ENCODE measurements at places on chromosomes 2 and 18.

DNA sequence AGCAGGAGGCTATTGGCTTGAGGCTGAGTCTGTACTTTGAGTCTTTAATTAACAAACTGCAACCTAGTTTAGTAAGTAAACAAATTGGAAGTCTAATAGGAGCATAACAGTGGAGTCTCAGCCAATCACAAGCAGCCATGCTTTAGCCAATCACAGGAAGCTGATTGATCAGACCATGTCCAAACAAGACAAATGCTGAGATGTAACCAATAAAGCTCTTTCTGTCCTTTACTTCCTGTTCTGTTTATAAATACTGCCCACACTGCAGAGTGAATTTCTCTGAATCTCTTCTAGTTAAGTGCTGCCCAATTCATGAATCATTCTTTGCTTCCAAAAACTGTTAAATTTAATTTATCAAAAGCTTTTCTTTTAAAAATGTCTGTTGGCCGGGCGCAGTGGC, 146.6 kb upstream of the DLX2 start:
- no peak for DNase-seq

DNA sequence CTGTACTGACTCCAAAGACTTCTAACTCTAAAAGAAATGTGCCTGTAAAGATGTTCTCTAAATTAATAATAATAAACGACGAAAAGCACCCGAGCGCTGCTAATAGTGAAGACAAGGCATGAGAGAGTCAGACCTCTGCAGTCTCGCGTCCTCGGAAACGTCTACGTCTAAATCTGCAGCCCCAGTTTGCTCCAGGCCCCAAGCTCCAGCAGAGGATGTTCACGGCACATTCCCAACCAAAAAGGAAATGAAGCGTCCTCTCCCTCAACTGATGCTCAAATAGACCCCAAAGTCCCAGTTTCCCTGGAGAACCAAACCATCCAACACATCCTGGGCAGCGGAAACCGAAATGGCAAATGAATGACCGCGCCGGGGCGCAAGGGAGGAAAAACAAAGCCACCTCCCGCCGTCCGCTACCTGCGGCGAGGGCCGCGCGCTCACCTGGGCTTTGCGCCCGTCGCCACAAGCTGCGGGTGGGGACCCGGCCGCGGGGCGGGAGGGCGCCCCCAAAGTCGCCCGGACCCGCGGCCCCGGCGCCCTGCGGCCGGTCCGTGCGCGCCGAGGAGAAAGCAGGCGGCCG, 47.1 kb upstream of the CCDC150 start:
- peak; percentile 42 for DNase-seq

DNA sequence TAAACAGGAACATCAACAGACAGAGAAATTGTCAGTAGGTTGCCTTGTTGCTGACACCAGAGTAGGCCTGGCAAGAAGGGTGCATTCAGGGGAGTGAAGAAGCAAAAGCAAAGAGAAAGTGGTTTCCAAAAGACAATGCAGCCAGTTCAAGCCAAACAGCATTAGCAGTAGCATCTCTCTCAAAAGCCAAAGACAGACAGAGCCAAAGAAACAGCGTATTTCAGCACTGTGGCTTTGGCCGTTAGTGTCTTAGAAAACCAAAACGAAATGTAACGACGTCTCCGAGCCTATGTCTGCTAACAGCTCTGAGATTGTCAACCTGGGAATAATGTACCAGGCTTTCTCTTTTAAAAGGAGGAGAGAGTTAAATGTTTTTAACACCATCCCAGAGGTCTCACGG, 178.6 kb downstream of the NRP2 start:
- DNase-seq: no peak

GRCh38 chr2:129801575-129801974, 177.9 kb upstream of the RAB6C start:
- no peak for DNase-seq

DNA sequence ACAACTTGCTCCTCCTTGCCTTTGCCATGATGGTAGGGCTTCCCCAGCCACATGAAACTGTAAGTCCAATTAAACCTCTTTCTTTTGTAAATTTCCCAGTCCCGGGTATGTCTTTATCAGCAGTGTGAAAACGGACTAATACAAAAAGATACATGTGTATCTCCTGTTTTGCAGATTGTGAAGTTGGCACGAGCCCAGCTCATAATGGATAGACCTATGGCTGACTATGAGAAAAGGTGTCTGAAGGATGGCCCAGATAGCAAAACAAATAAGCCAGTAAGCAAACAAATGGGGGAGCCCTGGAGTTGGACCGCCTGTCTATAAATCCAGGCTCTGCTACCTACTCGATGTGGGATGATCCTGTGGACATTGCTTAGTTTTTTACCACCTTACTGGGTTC, 15.5 kb upstream of the PRKCE start:
- DNase-seq: no peak

All from HEK293T (cell line).